Adrenal gland (tissue), 19 donors: ENCODE measurements at places on chromosomes 13 and 19. TPM values are rescaled to one million over a fixed set of nuclear protein-coding genes. Genes with fewer than 3 reads are reported as not detected.

DNA sequence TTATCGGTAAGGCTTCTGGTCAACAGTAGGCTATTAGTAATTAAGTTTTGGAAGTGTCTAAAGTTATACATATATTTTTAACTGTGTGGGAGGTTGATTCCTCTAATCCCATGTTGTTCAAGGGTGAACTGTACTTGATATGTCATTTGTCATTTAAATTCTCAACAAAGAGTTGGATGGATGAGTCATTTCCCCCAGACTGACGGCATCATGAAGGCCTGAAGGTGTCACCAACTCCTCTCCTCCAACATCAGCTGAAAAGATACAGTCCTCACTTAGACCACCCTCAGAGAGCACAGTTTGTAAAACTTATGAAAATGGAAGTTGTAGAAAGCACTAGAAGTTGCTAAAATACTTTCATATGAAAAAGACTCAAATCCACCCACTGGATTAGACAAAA is 48.8 kb downstream of the DCLK1 start:
- DNase-seq: no peak
- H3K4me1 ChIP-seq: no peaks in the 10 kb centered on the region
- no peaks in the 10 kb centered on the region for H3K27me3 ChIP-seq
- no peaks in the 10 kb centered on the region for H3K36me3 ChIP-seq

- no peak overlapping the region for H3K4me3 ChIP-seq
- H3K27ac ChIP-seq: no peak overlapping the region
- H3K36me3 ChIP-seq: no peaks in the 10 kb centered on the region
- H3K4me1 ChIP-seq: no peaks in the 10 kb centered on the region
Measured at GRCh38 chr13:107035186-107035585, 467.2 kb upstream of the ARGLU1 start.

The KDM4B gene
- total RNA-seq: 9.8 TPM

- no peak for DNase-seq
- no peaks in the 10 kb centered on the region for H3K4me1 ChIP-seq
- H3K27me3 ChIP-seq: no peaks in the 10 kb centered on the region
- no peak overlapping the region for H3K4me3 ChIP-seq
Measured at GRCh38 chr13:101654883-101655282, 202.4 kb downstream of the ITGBL1 start.

- DNase-seq: no peak
- peaks cover 11% of the 10 kb centered on the region for H3K27me3 ChIP-seq
- H3K4me3 ChIP-seq: no peak overlapping the region
Measured at GRCh38 chr19:45860359-45861259, 2.3 kb downstream of the SYMPK start.

DNA sequence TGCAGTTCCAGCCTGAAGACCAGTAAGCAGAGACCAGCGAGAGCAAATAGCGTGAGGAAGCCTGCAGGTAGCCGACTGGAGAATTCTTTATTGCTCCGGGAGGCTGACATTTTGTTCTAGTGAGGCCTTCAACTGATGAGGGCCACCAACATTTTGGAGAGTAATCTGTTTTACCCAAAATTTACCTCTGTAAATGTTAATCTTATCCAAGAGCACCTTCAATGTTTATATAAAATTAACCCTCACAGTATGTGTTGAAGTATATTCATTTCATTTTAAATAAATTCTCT is 546.4 kb upstream of the SLITRK5 start:
- H3K36me3 ChIP-seq: no peaks in the 10 kb centered on the region
- H3K27ac ChIP-seq: no peak overlapping the region
- no peaks in the 10 kb centered on the region for H3K27me3 ChIP-seq
- no peak for DNase-seq
- H3K4me1 ChIP-seq: no peaks in the 10 kb centered on the region
- H3K4me3 ChIP-seq: no peak overlapping the region

DNA sequence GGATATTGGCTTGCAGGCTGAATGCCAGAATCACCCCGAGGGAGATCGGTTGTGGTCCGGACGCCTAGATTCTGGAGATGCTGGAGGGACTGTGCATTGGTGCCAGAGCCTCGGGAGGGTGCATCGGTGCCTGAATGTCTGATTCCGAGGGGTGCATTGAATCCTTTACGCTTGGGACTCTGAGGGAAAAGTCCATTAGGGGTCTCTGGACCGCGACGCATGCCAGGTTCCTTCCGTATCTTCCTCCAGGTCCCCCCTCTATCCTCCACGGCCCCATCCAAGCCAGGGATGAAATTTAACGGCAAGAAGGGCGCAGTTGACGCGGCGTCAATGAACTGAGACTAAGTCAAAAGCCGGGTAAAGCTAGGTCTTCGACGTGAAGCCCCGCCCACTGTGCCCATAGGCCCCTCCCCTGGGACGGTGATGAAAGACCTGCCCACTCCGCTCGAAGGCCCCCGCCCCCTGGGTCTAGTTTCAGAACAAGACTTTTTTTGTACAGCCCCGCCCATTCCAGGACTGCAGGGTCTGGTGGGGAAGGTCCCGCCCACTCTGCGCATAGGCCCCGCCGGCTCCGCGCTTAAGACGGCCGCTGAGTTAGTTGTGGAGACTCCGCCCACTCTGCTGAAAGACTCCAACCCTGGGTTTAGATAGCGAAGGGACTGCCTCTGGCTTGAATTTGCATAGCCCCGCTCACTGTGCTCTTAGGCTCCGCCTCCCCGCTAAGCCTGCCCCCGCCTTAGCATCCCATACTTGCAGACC is 737 bp downstream of the ZNF575 start:
- peak overlapping the region; percentile 86 for H3K27ac ChIP-seq
- H3K27me3 ChIP-seq: no peaks in the 10 kb centered on the region
- H3K36me3 ChIP-seq: no peaks in the 10 kb centered on the region
- peak; percentile 99 for DNase-seq

DNA sequence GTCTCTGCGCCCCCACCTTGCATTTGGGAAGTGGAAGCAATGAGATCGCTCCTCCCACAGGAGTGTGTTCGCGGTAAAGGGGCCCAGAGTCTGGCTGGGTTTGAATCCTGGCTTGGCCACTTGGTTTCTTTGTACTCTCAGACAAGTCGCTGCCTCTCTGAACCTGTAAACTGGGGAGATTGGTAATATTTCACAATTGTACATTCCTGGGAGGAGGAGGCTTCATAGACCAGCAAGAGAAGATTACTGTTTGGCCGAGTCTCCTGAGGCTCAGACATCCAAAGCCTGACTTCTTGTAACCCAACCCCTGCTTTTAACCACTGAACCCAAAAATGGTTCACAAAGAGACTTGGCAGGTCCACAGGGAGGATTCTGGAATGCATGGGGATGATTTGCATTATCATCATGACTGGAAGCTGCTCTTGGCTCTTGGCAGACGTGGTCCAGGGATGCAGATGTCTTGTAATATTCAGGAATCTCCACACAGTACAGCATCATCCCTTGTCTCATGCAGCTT is 13.6 kb upstream of the STRN4 start:
- no peak overlapping the region for H3K4me3 ChIP-seq
- no peak for DNase-seq
- H3K27me3 ChIP-seq: no peaks in the 10 kb centered on the region
- H3K36me3 ChIP-seq: peaks cover 3% of the 10 kb centered on the region
- H3K4me1 ChIP-seq: peaks cover 10% of the 10 kb centered on the region

DNA sequence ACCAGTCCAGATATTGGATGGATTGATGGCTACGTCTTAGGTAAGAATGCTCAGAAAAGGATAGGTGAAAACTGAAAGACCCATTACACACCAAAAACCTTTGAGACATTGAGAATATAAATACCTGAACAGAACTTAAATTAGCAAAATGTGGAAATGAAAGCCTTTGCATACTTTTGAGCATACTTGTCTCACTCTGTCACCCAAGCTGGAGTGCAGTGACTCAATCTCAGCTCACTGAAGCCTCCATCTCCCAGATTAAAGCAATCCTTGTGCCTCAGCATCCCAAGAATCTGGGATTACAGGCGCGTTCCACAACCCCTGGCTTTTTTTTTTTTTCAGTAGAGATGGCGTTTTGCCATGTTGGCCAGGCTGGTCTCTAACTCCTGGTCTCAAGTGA is 695.3 kb downstream of the DACH1 start:
- DNase-seq: no peak
- H3K27ac ChIP-seq: no peak overlapping the region
- no peak overlapping the region for H3K4me3 ChIP-seq
- H3K4me1 ChIP-seq: no peaks in the 10 kb centered on the region
- no peaks in the 10 kb centered on the region for H3K27me3 ChIP-seq

DNA sequence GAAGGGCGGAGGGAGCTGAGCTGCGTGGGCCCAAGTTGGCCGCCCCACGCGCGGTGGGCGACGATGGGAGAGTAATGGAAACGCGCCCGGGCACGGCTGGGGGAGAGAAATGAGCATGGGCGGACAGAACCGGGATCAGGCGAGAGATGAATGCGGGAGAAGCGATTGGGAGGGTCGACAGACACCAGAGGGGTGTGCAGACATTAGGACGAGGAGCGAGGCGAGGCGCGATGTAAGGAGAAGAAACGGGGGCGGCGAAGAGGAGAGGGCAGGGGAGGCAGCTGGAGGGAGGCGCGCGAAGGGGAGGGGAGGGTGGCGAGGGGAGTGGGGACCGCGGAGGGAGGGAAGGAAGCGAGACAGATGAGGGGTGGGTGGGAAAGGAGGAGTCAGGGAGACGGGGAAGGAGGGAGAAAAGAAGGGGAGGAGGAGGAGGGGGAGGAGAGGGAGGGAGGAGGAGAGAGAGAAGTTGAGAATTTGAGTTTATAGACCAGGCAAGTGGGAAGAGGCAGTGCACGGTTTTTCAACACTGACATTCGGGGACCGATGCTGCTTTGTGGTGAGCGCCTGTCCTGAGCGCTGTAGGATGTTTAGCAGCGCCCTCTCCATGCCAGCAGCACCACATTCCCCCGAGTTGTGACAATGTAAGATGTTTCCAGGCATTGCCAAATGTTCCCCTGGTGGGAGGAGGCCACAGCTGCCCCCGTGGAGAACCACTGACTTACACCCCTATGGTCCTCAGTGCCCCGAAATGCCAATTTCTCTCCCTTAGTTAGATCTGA is at the start of gene SHISA7:
TSS of gene SHISA7 (minus strand) at position 256 of the 779 bp plus-strand sequence. CDS start 437 bp downstream, outside the sequence.
- H3K36me3 ChIP-seq: no peaks in the 10 kb centered on the region
- no peaks in the 10 kb centered on the region for H3K4me1 ChIP-seq
- no peak for DNase-seq
- H3K4me3 ChIP-seq: no peak within 1 kb of the TSS

DNA sequence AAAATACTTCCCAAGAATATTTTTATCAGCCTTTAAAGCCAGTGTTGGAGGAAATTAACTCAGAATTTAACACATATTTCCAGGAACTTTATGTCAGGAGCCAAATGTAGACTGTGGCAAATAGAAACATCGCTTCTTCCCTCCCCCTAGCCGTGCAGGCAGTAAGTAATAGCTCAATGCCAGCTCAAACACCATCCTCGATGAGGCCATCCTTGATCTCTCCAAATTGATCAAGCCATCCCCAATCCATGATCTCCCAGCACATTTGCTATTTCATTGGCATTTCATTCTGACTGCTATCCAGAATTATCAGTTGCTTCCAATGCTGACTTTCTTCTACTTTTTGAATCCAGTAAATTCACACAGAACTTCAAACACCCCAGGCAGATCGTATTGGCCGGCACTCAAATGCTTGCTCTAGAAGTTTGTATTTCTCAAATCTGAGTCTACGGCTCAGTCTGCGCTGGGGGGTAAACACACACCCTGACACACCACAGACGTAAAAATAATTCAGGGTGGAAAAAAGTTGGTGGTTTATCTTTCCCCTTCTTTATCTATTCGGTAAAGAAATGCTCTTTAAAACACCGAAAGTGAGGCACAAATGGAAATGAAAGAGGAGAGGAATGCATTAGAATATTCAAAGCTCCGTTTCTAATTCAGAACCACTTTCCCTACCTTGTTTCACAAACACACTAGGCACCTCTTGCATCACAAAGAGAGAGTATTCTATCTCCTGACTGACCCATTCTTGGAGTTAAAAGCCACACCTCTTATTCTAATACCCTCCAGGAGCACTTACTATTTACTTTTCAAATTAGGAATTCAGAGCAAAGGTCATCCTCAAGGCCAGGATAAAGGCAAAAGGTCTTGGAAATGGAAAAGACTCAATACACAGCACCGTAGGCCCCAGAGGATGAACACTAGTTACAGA is 991 bp downstream of the OBI1 start:
- H3K4me3 ChIP-seq: peak overlapping the region; percentile 47
- peak overlapping the region; percentile 87 for H3K27ac ChIP-seq
- H3K4me1 ChIP-seq: peaks cover 11% of the 10 kb centered on the region
- no peaks in the 10 kb centered on the region for H3K36me3 ChIP-seq
- DNase-seq: no peak

The SIGLEC5 gene
- total RNA-seq: 0.72 TPM

The GPR42 gene
- total RNA-seq: not detected

DNA sequence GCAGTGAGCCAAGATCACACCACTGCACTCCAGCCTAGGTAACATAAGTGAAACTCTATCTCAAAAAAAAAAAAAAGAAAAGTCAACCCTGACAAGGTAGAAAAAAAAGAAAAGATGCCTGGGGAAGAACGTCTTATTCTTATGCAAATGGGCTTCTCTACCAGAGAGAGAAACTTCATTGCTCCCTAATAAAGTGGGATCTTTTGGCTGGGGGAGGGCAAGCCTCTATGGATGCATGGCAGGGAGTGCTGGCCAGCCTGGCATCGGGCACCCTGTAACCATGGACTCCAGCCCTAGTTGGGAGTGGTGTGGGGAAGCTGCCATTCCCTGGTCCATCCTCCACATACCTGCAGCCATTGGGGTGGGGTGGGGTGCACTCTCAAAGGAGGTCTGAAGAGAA is 30.7 kb upstream of the ZNF728 start:
- H3K4me1 ChIP-seq: no peaks in the 10 kb centered on the region
- H3K27me3 ChIP-seq: no peaks in the 10 kb centered on the region
- H3K4me3 ChIP-seq: no peak overlapping the region
- no peaks in the 10 kb centered on the region for H3K36me3 ChIP-seq
- H3K27ac ChIP-seq: no peak overlapping the region
